ENCODE measurements at places on chromosomes 13 and 19. TPM values are rescaled to one million over a fixed set of nuclear protein-coding genes. Genes with fewer than 3 reads are reported as not detected.

Gene ASF1B
- 102 TPM for total RNA-seq

Gene PCDH8
- total RNA-seq, result 2.3 TPM

Gene SIAH3
- not detected for total RNA-seq

Gene HPN
- total RNA-seq, result not detected

Gene PGLYRP1
- not detected for total RNA-seq

Gene ZNF443
- total RNA-seq, result 10.8 TPM

Gene ZNF749
- total RNA-seq, result 19.4 TPM

Gene WDFY2
- total RNA-seq, result 11.2 TPM

Gene MAMSTR
- 19.5 TPM for total RNA-seq

Gene RAB20
- 5.7 TPM for total RNA-seq

Gene LRG1
- total RNA-seq, result 0.38 TPM

Gene LIM2
- not detected for total RNA-seq

Gene UBE2L5
- not detected for total RNA-seq

Gene GPR12
- total RNA-seq, result not detected

Gene TEX101
- total RNA-seq, result not detected

Gene ZNF808
- 12.2 TPM for total RNA-seq

Gene CYP2F1
- not detected for total RNA-seq

Gene ZNF112
- 11.7 TPM for total RNA-seq

Gene LGI4
- not detected for total RNA-seq

Gene SLC7A1
- total RNA-seq, result 32.6 TPM

Gene MVB12A
- total RNA-seq, result 34.4 TPM

Data from SJCRH30 (cell line).